ENCODE measurements at places on chromosomes 4 and X. TPM values are rescaled to one million over a fixed set of nuclear protein-coding genes. Genes with fewer than 3 reads are reported as not detected.

The DCX gene
- total RNA-seq = not detected

The VCX3B gene
- total RNA-seq = not detected

The UBE2D3 gene
- total RNA-seq = 516 TPM

The TLR10 gene
- 0.26 TPM for total RNA-seq

The DSPP gene
- total RNA-seq = not detected

The ARHGEF9 gene
- total RNA-seq = 13.3 TPM

The CXXC4 gene
- 0.04 TPM for total RNA-seq

The AKAP14 gene
- not detected for total RNA-seq

The EVC2 gene
- total RNA-seq = not detected

The SMPX gene
- total RNA-seq = not detected

The GRID2 gene
- not detected for total RNA-seq

The ABCG2 gene
- 0.66 TPM for total RNA-seq

The TSPAN6 gene
- 0.52 TPM for total RNA-seq

The CNGA1 gene
- 0.64 TPM for total RNA-seq

The AADAT gene
- total RNA-seq = 0.20 TPM

The UGT2A1 gene
- total RNA-seq = not detected

The ACOT9 gene
- total RNA-seq = 22.1 TPM

The HS3ST1 gene
- total RNA-seq = 0.04 TPM

The PPP4R3C gene
- total RNA-seq = not detected

- no peak for DNase-seq
Observed at GRCh38 chrX:132790329-132790728, 168.1 kb downstream of the HS6ST2 start.

DNA sequence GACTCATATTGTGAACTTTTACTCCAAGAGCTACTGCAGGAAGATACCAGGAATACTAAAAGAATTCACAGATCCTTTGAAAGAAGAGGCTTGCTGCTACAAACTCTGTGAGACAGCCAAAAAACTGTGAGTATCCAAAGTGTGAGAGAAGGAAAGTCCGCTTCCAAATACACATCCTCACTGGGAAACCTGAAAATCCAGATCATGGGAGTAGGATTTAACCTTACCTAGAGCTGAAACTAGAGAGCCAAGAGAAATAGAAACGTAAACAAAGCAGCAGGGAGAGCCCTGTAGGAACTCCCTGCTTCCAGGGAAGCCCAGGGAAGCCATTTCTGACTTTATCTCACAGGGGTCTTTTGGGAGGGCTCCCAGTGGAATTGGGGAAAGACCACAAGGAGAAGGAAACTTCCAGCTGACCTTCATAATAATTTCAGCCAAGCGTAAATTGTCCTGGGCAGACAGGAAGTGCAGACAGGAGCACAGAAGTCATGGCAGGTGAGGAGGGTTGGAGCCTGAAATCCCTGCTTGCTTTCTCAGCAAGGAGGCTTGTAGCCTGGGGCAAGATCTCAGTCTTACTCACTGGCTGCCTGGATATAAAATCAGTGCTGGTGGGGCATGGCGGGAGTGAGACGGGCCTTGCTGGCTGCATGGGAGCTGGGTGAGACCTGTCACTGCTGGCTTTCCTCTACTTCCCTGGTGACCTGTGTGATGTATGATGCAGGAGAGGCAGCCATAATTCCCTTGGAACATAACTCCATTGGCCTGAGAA lies 26.2 kb upstream of the NFKB1 start:
- no peak for DNase-seq

DNA sequence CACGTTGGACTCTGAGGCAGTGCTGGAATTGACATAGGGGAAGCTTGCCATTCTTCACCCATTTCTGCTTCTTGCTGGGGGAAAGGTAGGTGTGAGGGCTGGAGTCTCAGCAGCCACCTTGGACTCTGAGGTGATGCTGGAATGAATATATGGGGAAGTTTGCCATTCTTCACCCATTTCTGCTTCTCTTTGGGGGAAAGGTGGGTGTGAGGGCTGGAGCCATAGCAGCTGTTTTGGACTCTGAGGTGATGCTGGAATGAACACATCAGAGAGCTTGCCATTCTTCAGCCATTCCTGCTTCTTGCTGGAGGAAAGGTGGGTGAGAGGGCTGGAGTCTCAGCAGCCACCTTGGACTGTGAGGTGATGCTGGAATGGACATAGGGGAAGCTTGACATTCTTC lies 115.1 kb downstream of the CRLF2 start:
- no peak for DNase-seq

DNA sequence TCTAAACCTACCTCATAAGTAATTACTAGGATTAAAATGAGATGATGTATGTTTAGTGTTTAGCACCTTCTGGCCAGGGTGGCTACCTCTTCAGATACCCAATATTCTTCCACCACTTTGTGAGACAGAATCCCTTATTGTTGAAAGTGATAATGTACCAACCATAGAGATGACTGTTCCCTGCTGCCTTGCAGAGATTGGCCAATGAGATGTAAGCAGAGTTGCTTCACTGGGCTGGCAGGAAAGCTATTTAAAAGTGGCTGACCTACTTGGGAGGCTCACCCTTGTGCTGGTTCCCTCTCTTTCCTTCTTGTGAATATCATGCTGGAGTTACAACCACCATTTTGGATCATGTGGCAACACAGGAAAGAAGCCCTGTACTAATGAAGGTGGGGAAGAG lies 58.9 kb downstream of the TMEM154 start:
- DNase-seq = no peak

- no peak for DNase-seq
Observed at GRCh38 chr4:156738766-156739165, 232.8 kb downstream of the PDGFC start.

GRCh38 chr4:134393592-134393991 lies 192.0 kb upstream of the PABPC4L start:
- DNase-seq = no peak

DNA sequence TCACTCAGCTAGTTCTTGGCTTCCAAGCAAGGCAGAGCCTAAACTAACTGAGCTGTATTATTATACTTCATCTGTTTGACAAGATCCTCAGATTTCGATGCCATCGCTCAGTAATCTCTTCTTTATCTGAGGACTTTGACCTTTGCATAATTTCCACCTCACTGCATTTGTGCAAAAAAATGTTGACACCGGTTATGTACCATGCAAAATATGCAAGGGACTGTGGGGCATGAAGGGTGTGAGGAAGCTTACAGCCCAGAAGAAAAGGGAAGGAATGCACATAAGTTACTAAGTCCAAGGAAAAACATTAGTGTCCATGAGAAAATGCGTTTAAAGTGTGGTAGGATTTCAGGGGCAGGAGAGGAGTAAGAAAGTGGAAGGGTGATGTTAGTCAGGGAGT lies 295.4 kb downstream of the PACRGL start:
- no peak for DNase-seq

GRCh38 chr4:139245590-139245989 lies 34.4 kb downstream of the MGARP start:
- DNase-seq = no peak

GRCh38 chr4:73315091-73315490 lies 56.5 kb upstream of the ANKRD17 start:
- no peak for DNase-seq

DNA sequence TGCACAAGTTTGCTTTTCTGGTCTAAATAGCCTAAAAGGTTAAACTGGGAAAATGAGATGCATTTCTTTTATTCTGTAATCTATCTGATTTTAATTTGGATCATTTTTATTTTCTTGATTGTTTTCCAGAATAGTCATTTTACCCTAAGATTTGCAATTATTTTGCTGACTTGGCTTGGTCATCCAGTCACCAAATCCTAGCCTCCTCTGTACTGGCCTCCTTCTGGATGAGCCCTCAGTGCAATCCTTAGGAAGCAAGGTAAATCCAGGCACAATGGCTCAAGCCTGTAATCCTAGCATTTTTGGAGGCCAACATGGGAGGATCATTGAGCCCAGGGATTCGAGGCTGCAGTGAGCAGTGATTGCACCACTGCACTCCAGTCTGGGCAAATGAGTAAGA lies 9.2 kb downstream of the EREG start:
- no peak for DNase-seq

DNA sequence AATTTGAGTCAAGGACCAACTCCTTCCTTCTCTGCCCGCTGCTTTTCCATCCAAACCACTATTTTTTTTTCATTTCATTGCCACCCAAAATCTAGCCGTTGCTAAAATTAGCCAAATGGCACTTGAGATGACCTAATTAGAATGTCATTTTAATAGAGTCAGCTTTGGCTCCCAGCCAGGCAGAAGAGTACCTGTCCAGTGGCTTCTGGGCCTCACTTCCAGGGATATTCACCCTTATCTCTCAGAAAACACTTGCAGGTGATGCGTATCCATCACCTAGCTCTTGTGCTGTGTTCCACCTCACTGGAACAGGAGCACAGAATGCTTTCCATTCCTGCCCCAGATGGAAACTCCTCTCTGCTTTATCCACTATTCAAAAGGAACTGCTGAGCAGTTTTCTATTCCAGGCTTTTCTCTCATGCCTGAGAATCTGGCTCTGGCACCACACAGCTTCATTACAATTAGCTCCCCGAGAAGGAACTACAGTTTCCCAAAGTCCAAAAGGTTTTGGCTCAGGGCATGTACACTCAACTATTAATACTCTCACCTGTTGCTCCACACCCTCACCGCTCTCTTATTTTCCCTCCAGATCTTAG lies 18.5 kb downstream of the MAGEA9B start:
- DNase-seq = no peak

GRCh38 chr4:184782731-184783373 lies 42.9 kb downstream of the ACSL1 start:
- no peak for DNase-seq

DNA sequence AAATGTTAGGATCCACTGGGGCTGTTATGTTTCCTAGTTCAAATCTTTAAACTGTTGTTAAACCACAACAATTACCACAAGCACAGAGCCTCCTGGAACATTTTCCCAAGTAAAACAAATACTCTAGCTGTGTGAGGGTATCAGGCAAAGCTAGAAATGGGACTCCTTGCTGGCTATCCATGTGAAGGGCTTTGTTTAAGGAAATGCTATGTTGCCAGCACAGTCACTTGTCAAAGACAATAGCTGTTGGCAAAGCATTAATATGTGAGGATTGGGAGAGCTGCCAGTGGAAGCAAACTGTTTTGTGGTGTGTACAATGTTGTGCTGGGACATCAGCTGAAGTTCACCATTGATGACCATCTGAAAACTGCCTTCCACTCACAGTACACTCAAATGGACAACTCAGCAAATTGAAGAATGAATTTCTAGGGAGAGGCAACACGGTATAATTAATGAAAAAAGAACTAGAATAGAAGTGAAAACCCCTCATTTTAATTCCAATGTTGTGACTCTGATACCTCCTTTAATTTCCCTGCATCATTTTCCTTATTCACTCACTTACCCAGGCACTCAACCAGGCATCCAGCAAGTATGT lies 100.8 kb downstream of the ANXA3 start:
- DNase-seq = no peak

- DNase-seq = no peak
Observed at GRCh38 chr4:142202404-142203332, 566.3 kb downstream of the IL15 start.

GRCh38 chrX:72015383-72015782 lies 104.7 kb downstream of the NHSL2 start:
- DNase-seq = no peak

GRCh38 chrX:154727418-154727817 lies 23.5 kb downstream of the GAB3 start:
- no peak for DNase-seq

DNA sequence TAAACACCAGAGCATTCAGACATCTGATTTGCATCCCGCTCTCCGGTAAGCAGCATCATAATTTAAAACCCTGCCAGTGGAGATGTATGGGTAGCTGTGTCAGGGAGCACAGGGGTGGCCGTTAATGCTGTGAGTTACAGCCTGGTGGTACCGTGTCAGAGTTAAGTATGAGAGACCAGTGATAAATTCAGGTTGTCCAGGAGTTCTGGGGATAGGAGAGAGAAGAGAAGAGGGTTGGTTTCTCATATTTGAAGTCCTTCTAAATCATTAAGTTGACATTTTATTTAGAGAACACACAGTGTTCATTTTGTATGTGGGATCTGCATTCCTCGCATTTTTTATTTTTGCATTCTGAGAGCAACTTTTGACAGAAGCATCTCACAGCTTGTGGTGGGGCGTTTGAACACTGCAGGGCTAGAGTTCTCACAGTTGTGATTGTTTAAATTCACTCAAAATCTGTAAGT lies 157.6 kb downstream of the DCLK2 start:
- DNase-seq = no peak

GRCh38 chrX:22575161-22575845 lies 302.6 kb downstream of the CBLL2 start:
- DNase-seq = no peak

- DNase-seq = no peak
Observed at GRCh38 chr4:118369231-118369630, 16.4 kb upstream of the PRSS12 start.

GRCh38 chrX:116490104-116490503 lies 27.3 kb upstream of the CT83 start:
- no peak for DNase-seq

GRCh38 chr4:25621027-25621930 lies 34.4 kb upstream of the SLC34A2 start:
- no peak for DNase-seq

DNA sequence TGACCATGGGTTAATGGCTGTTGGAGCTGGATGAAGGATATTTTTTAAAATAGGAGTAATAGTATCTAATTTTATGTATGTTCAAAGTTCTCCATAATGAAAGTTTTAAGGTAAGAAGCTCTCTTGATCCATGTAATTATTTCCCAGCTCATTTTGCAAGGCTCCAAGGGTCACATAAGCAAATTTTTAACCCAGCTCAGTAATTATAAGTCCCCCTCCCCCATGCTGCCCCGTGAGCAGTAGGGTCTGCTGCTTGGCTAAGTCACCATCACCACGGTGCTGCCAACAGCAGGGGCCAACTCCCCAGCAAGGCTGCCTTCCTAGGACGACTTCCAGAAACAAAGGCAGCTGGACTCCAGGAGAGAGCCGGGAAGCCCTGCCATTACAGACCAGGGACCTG lies 340.0 kb downstream of the FBXW7 start:
- no peak for DNase-seq

GRCh38 chrX:153766098-153766817 lies 2.2 kb downstream of the PLXNB3 start:
- DNase-seq = peak; percentile 60

DNA sequence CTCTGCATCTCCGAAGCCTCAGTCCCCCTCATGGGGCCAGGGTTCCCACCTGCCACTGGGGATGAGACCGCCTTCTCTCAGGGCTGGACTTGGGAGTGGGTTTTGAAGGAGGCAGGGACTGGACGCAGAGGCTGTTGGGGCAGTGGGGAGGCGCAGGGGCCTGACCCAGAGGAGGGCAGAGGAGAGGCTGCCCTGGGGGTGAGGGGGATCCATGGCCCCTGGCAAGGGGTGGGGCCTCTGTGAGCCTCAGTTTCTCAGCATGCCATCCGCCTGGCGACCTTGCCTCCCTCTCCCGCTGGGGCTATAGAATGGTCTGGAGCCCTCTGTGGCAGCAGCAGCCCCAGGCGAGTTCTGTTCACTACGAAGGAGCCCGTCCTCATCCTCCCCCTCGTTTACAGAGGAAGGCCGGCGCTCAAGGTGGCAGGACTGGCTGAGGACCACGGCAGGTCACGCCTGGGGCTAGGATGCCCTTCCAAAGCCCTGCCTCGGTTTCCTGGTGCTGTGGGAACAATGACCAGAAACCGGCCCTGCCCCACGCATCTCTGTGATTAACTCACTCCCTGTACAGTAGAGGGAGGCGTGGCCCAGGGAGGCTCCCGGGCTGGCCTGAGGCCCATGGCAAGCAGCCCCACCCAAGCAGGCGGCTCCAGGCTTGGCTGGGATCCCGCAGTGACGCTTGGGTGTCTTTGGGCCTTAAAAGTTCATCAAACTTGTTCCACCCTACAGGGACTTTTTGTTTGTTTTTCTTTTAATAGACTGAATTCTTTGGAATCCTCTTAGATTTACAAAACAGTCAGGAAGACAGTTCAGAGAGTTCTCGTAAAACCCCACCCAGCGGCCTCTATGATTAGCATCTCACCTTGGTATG lies 16.0 kb upstream of the SH3TC1 start:
- DNase-seq = no peak

Measured in activated naive CD8-positive, alpha-beta T cell treated with anti-CD3 and anti-CD28 coated beads for 36 hours (primary cell).